Upper lobe of left lung (tissue), 6 donors: ENCODE measurements at places on chromosomes 4 and X. TPM values are rescaled to one million over a fixed set of nuclear protein-coding genes. Genes with fewer than 3 reads are reported as not detected.

Gene PCYT1B
- total RNA-seq = 2.2 TPM

Gene FREM3
- total RNA-seq = 0.43 TPM

Gene CLIC2
- 46.3 TPM for total RNA-seq

Gene PAGE5
- not detected for total RNA-seq

GRCh38 chr4:109378076-109378475 is 55.5 kb upstream of the SEC24B start:
- H3K27me3 ChIP-seq = no peaks in the 10 kb centered on the region
- H3K4me3 ChIP-seq = no peak overlapping the region
- no peak for DNase-seq
- no peaks in the 10 kb centered on the region for H3K36me3 ChIP-seq
- no peaks in the 10 kb centered on the region for H3K4me1 ChIP-seq
- no peak overlapping the region for H3K27ac ChIP-seq

Gene POF1B
- 2.8 TPM for total RNA-seq

- DNase-seq = no peak
- H3K27me3 ChIP-seq = no peaks in the 10 kb centered on the region
- no peaks in the 10 kb centered on the region for H3K36me3 ChIP-seq
- H3K4me1 ChIP-seq = no peaks in the 10 kb centered on the region
- no peak overlapping the region for H3K4me3 ChIP-seq
These were observed 480.3 kb upstream of the GRIA3 start for GRCh38 chrX:122703762-122704161.

DNA sequence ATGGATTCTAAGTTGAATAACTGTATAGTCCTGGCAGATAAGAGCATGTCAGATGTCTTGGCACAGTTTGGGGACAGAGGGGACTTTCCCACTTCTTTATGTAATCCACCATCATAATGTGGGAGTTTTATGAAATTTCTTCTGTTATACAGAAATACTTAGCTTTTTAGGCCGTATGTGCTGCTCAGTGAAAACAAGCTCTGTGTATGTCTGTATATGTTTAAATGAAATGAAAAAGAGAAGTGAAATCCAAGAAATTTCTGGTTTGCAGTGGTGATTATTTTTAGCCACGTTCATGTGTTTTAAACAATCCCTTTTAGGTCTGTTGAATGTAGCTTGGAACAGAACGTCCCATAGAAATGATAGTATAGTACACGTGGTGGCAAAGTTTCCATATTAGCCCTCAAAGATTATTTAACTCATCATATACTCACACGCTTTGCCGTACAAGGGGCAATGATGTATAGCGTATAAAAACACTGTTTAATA is 41.0 kb downstream of the GAB1 start:
- DNase-seq = no peak
- peak overlapping the region; percentile 30 for H3K27ac ChIP-seq

DNA sequence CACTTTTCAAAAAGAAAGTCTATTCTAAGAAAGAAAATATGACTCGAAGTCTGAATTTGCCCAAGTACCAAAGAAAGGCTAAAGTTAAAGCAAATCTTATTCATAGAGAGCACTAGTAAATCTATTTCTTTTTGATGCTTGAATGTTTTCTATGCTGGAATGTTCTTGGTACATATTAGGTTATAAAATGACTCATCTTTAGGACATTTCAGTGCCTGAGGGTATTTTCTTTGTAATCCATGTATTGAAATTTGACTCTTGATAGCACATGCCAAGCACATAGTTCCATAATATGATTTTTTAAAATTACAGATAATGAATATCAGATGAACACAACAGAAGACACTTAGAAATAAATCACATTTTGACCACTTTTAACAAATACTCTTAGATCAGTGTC is 232.8 kb downstream of the TRIML1 start:
- no peaks in the 10 kb centered on the region for H3K4me1 ChIP-seq
- no peak overlapping the region for H3K4me3 ChIP-seq
- no peak for DNase-seq
- H3K27me3 ChIP-seq = no peaks in the 10 kb centered on the region

DNA sequence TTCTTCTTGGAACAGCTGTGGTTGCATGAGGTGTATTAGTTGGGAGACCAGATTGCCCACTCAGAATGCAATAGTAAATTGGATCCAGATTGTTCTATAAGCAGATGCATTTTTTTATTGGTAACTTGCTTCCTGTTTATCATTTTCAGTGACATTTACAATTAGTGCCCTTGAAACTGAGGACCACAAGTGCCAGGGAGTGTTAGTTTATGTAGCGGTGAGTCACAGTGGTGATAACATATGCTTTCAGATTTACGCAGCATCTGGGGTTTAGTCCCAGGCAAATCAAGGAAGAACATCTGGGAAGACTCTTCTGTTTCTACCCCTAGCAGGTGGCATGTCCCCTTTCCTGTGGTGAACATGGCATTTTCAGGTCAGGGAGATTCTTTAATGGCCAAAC is 24.1 kb downstream of the FRMPD4 start:
- H3K4me1 ChIP-seq = no peaks in the 10 kb centered on the region
- no peak overlapping the region for H3K27ac ChIP-seq
- no peak for DNase-seq
- no peaks in the 10 kb centered on the region for H3K27me3 ChIP-seq
- H3K36me3 ChIP-seq = no peaks in the 10 kb centered on the region

GRCh38 chr4:137587796-137588195 is 55.5 kb upstream of the PCDH18 start:
- H3K27me3 ChIP-seq = no peaks in the 10 kb centered on the region
- no peaks in the 10 kb centered on the region for H3K36me3 ChIP-seq
- H3K4me3 ChIP-seq = no peak overlapping the region
- H3K27ac ChIP-seq = no peak overlapping the region

- H3K4me3 ChIP-seq = no peak overlapping the region
- no peaks in the 10 kb centered on the region for H3K36me3 ChIP-seq
- no peak for DNase-seq
These were observed 198.4 kb downstream of the GLUD2 start for GRCh38 chrX:121245763-121246162.

- no peak overlapping the region for H3K27ac ChIP-seq
- H3K36me3 ChIP-seq = peaks cover 92% of the 10 kb centered on the region
- no peak overlapping the region for H3K4me3 ChIP-seq
- no peaks in the 10 kb centered on the region for H3K4me1 ChIP-seq
- H3K27me3 ChIP-seq = no peaks in the 10 kb centered on the region
These were observed 61.4 kb downstream of the TNIP2 start for GRCh38 chr4:2694691-2695090.

Gene VCX3B
- not detected for total RNA-seq

DNA sequence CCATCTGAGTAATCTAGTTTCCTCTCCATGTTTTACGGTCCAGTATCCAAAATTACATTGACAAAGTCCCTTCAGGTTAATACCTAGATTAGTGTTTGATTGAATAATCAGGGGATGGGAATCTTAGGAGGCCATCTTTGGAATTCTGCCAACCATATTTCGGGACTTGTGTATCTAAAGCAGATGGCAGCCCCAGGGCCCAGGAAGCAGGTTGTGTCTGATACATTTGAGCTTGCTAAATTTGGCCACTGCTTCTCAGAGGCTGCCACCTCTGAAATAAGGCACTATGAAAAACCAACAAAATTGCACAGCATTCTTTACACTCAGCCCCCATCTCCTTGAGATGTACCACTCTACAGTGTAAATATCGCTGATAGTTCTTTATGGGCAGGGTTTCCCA is 102.1 kb downstream of the ASB9 start:
- no peaks in the 10 kb centered on the region for H3K36me3 ChIP-seq
- H3K27ac ChIP-seq = no peak overlapping the region
- H3K27me3 ChIP-seq = no peaks in the 10 kb centered on the region
- no peak overlapping the region for H3K4me3 ChIP-seq

Gene TMEM35A
- 0.76 TPM for total RNA-seq

- no peak overlapping the region for H3K27ac ChIP-seq
- no peak for DNase-seq
- no peaks in the 10 kb centered on the region for H3K36me3 ChIP-seq
- no peaks in the 10 kb centered on the region for H3K27me3 ChIP-seq
- H3K4me3 ChIP-seq = no peak overlapping the region
These were observed 1339.3 kb downstream of the FSTL5 start for GRCh38 chr4:160824481-160824880.

DNA sequence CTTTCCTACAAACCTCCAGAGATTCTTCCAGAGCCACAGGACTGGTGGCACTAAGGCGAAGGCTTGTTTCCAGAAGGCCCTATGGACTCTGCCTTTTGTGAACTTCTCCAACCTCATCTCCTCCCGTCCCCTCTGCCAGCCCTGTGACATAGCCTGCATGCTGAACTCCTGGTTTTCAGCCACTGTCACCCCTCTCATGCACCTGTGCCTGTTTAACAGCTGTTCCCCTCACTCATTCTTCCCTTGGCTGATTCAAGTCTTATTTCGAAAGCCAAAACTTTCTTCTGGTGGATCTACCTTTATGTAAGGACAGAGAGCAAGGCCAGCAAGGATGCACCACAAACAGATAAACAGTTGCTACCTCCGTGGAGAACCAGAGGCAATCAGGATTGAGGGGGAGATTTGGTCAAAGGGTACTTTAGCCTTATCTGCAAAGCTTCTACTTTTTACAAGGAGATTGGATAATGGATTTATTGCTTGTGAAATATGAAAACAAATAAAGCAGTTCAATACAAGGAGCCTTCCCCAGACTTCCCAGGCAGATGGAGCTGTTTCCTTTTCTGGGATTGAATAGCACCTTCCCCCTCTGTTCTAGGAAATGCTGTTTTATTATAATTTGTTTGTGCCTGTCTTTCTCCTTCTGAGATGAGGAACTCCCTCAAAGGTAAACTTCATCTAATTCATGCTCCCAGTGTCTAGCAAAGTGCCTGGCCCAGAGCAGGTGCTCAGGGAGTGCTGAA is 5.7 kb downstream of the CITED1 start:
- no peaks in the 10 kb centered on the region for H3K36me3 ChIP-seq
- no peak overlapping the region for H3K27ac ChIP-seq
- no peak overlapping the region for H3K4me3 ChIP-seq
- no peaks in the 10 kb centered on the region for H3K27me3 ChIP-seq
- peaks cover 6% of the 10 kb centered on the region for H3K4me1 ChIP-seq

Gene VEGFD
- 5.3 TPM for total RNA-seq

Gene LRBA
- total RNA-seq = 52.8 TPM

GRCh38 chr4:109572154-109572553 is 12.1 kb downstream of the MCUB start:
- H3K36me3 ChIP-seq = no peaks in the 10 kb centered on the region
- H3K27ac ChIP-seq = no peak overlapping the region
- H3K27me3 ChIP-seq = no peaks in the 10 kb centered on the region
- no peak overlapping the region for H3K4me3 ChIP-seq

- no peak overlapping the region for H3K27ac ChIP-seq
- no peaks in the 10 kb centered on the region for H3K27me3 ChIP-seq
- no peak for DNase-seq
- no peaks in the 10 kb centered on the region for H3K4me1 ChIP-seq
These were observed 8.7 kb downstream of the P2RY8 start for GRCh38 chrX:1528186-1528883.

DNA sequence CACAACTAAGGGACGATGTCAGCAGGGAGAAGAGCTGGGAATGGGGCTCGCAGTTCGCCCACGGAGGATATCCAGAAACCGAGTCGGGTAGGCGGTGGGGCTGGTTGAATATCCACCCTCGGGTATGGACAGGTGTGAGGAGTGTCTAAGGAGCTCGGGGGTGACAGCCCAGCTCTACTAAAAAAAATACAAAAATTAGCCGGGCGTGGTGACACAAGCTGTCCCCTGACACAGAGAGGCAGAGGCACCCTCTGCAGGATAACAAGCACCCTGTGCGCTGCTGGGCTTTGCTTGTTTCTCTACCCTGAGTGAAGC is 12.2 kb upstream of the ASMTL start:
- H3K36me3 ChIP-seq = no peaks in the 10 kb centered on the region
- no peak overlapping the region for H3K27ac ChIP-seq
- no peaks in the 10 kb centered on the region for H3K27me3 ChIP-seq
- H3K4me3 ChIP-seq = no peak overlapping the region
- no peak for DNase-seq

DNA sequence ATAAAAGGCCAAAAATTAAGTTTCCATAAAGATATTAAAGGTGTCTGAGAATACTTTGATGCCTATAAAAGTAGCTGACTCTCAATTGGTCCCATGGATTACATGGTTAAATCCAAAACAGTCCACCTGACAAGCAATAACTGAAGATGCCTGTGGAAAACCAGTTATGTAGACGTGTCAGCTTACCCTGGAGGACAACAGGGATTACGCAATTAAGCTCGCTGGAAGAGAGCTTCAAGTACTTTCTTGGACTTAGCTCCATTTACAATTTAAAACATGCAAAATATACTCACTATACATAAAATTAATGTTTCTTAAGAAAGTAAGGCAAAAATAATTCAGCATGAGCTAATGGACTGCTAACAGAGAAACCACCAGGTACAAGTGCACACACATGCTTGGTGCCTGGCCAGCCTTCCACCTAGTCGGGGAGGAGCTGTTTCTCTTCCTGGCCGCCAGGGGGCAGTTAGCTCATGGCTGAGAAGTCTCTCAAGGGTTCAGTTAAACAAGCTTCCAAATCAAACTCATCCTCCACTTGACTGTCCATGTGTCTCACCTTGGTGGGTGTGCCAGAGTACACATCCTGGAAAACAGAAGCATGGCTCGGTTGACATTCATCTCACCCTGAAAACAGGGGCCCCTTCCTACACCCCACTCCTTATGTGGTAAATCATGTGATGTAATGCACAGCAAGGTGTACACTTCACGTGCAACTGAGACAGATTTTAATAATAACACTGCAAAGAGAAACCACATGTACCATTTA is 9.2 kb upstream of the FAM53A start:
- H3K27me3 ChIP-seq = no peaks in the 10 kb centered on the region
- peaks cover 74% of the 10 kb centered on the region for H3K36me3 ChIP-seq
- no peak overlapping the region for H3K4me3 ChIP-seq
- no peak overlapping the region for H3K27ac ChIP-seq
- peak; percentile 83 for DNase-seq
- no peaks in the 10 kb centered on the region for H3K4me1 ChIP-seq

DNA sequence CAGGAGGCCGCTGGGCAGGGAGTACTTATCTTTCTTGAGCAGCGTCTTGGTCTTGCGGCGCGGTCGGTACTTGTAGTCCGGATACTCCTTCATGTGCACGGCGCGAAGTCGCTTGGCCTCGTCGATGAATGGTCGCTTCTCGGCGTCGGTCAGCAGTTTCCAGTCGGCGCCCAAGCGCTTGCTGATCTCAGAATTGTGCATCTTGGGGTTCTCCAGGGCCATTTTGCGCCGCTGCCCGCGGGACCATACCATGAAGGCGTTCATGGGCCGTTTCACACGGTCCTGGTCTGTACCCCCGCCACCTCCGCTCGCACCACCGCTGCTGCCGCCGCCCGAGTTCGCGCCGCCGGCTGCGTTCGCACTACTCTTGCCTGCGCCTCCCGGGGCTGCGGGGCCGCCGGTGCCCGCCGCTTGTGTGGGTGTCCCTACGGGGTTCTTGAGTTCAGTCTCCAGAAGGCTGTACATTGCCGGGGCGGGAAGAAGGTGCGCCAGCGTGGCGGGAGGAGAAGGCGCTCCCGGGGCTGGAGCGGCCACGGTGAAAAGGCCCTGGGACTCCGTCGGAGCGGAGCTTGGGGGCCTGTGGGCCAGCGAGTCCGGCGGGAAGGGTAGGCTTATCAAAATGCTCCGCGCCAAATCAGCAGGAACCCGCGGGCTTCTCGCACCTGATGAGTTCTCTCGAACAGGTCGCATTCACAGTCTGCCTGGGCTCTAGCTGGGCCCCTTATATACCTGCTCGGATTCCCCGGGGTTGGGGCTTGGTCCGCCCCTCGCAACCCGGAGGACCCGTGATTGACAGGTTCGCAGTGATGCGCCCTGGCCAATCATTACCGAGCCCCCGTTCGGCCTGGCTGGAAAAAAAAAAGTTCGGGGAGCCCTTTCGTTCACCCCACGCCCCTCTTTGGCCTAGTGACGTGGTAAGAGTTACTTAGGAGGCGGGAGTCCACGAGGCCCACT is at the start of gene SOX3:
Gene SOX3, minus strand, starts transcription at position 699 of the 954 bp plus-strand sequence. Its CDS starts 9 bp downstream, at position 690.
- H3K4me3 ChIP-seq = peak within 1 kb of the TSS; percentile 22
- H3K4me1 ChIP-seq = peaks cover 17% of the 10 kb centered on the region
- no peak within 1 kb of the TSS for H3K27ac ChIP-seq
- no peaks in the 10 kb centered on the region for H3K36me3 ChIP-seq
- peaks cover 61% of the 10 kb centered on the region for H3K27me3 ChIP-seq
